Activated CD8-positive, alpha-beta T cell treated with anti-CD3 and anti-CD28 coated beads for 36 hours (primary cell): ENCODE measurements at places on chromosomes 12 and 14.

DNA sequence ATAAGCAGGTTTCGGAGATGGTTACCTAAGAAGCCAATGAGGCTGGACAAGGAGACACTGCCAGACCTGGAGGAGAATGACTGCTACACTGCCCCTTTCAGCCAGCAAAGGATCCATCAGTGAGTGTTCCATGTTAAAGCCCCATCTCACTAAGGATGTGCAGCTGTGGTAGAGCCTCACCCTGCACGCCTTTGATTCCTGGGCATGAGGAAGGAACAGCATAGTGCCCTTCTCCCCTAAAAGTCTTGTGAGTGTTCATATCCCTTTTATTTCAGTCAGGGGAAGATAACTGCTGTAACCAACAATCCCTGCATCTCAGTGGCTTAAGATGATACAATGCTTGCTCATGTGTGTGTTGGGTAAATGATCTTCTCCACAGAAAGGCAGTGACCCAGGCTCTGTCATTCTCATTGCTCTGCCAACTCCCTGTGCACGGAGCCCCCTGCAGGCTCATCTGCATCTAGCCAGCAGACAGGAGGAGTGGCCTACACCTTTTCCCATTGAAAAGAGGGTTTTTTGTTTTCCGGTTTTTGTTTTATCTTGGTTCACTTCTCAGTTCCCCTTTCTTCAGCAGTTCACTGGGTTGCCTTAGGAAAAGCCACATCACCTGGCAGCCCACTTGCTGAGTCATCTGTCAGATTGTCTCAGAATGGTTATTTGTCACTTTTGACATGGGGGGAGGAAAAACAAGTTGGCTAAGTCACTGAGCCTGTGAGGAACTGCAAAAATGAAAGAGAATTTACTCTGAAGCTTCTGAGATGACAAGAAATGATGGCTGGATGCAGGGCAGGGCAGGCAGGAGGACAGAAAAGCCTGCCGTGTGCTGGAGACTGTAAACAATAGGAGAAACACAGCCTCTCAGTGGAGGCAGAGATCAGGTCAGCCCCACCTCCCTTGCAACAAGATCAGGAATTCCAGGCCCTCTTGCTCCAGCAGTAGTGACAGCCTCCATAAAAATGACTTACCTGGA lies 193.3 kb downstream of the ANO4 start:
- DNase-seq, result peak; percentile 3

- no peak for DNase-seq
Observed at GRCh38 chr12:93521225-93522080, 51.0 kb upstream of the SOCS2 start.

- DNase-seq, result peak; percentile 76
Observed at GRCh38 chr12:88299567-88300101, 157.5 kb downstream of the TMTC3 start.

GRCh38 chr12:93144109-93144508 lies 215.0 kb upstream of the EEA1 start:
- DNase-seq, result no peak

GRCh38 chr12:69511469-69512267 lies 41.5 kb downstream of the FRS2 start:
- no peak for DNase-seq

DNA sequence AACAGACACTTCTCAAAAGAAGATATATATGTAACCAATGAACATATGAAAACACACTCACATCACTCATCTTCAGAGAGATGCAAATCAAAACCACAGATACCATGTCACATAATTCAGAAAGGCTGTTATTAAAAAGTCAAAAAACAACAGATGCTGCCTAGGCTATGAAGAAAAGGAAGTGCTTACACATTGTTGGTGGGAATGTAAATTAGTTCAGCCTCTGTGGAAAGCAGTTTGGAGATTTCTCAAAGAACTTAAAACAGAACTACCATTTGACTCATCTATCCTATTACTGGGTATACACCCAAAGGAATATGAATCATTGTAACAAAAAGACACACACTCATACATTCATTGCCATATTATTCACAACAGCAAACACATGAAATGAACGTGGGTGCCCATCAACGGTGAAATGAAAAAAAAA lies 35.1 kb downstream of the EIF2S3B start:
- DNase-seq, result peak; percentile 38

DNA sequence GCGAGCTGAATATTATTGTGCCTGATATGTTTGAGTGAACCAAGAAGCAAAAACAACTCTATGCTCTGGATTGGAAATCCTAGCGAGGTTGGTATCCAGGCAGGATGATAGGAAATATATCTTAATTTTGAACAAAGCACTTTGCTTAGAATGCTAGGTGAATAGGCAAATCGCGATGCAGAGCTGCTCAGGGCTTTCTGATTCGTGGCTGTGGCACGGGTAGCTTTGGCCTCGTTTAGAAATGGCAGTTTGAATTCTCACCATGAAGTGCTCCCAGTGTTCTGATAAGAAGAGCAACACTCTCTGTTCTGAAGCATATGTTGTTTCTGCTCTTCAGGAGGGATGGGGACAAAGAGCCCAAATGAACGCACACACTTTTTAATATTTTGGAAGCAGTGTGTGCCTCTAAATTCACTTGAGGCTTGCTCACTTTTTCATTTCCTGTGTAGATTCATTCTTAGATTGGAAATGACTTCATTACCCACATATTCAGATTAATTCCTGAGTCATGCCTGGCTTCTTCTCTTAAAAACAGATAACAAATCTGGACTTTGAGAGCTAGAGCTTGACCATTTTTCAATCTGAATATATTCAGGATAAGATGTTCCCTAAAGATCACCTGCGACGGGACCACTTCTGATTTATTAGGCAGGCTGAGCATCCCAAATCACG lies 200.9 kb downstream of the RPAP3 start:
- no peak for DNase-seq

DNA sequence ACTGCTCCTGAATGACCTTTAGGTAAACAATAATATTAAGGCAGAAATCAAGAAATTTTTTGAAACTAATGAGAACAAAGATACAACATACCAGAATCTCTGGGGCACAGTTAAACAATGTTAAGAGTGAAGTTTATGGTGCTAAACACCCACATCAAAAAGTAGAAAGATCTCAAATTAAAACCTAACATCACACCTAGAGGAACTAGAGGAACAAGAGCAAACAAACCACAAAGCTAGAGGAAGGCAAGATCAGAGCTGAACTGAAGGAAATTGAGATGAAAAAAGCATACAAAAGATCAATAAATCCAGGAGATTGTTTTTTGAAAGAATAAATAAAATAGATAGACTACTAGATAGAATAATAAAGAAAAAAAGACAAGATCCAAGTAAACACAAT lies 7.2 kb downstream of the OR8S1 start:
- DNase-seq, result no peak

DNA sequence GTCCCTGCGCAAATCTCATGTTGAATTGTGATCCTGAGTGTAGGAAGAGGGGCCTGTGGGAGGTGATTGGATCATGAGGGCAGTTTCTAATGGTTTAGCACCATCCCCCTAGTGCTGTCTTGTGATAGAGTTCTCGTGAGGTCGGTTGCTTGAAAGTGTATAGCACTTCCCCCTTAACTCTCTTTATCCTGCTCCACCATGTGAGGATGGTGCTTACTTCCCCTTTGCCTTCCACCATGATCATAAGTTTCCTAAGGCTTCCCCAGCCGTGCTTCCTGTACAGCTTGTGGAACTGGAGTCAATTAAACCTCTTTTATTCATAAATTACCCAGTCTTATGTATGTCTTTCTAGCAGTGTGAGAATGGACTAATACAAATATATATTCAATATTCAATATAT lies 303.7 kb upstream of the SEL1L start:
- no peak for DNase-seq

- no peak for DNase-seq
Observed at GRCh38 chr14:57725399-57726077, 140.4 kb downstream of the SLC35F4 start.

GRCh38 chr12:100593490-100593889 lies 20.0 kb downstream of the GAS2L3 start:
- no peak for DNase-seq
